Upper lobe of right lung (tissue), 1 donor: ENCODE measurements at places on chromosomes 1 and 21. TPM values are rescaled to one million over a fixed set of nuclear protein-coding genes. Genes with fewer than 3 reads are reported as not detected.

The PLA2G2A gene
- total RNA-seq, result 19.7 TPM

The GJA8 gene
- total RNA-seq, result not detected

The ANXA9 gene
- 1.2 TPM for total RNA-seq

The RNASEL gene
- 12.8 TPM for total RNA-seq

The TRNP1 gene
- 16.2 TPM for total RNA-seq

The SH2D5 gene
- total RNA-seq, result 0.52 TPM

The ZNF648 gene
- total RNA-seq, result not detected

The FABP3 gene
- 63.6 TPM for total RNA-seq

The PPIAL4G gene
- 0.20 TPM for total RNA-seq

The ZNF436 gene
- total RNA-seq, result 10.9 TPM

The OR2T3 gene
- not detected for total RNA-seq

The TP73 gene
- total RNA-seq, result 0.29 TPM

The FAM72C gene
- not detected for total RNA-seq

The TMED5 gene
- 92.7 TPM for total RNA-seq

The DIRAS3 gene
- 1.4 TPM for total RNA-seq

The ANKRD13C gene
- total RNA-seq, result 20.9 TPM

The ADGRL2 gene
- 104 TPM for total RNA-seq

The KIAA0040 gene
- 44.8 TPM for total RNA-seq

The DYRK3 gene
- 8.1 TPM for total RNA-seq

The LCE2D gene
- not detected for total RNA-seq

The C1QB gene
- total RNA-seq, result 707 TPM

The ERICH3 gene
- not detected for total RNA-seq
